Activated CD8-positive, alpha-beta T cell treated with anti-CD3 and anti-CD28 coated beads, Interleukin-2, amount 10 ng/mL, durations not matched to agents 7 days and 5 days (primary cell): ENCODE measurements at places on chromosomes 16 and 17.

DNA sequence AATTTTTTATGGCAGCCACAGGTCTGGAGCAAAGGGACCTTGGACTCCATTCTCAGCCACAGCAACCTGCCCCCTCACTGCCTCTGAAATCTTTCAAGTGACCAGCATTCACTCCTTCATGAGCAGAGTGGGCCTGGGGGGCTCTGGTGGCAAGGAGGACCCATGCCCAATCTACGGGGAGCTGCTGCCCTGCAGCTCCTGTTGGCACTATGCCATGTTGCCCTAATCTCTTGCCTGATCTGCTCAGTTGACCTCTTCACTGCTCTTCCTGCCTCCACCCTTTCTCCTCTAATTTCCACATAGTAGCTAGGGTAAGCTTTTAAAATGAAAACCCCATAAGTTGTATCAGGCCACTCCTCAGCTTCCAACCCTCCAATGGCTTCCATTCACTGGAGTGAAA lies 2.9 kb upstream of the PRKCB start:
- DNase-seq, result no peak

GRCh38 chr17:60554377-60554788 lies 28.3 kb upstream of the APPBP2 start:
- no peak for DNase-seq

GRCh38 chr17:57091186-57091618 lies 6.2 kb downstream of the AKAP1 start:
- no peak for DNase-seq

- DNase-seq, result peak; percentile 20
Measured at GRCh38 chr17:83053021-83053681, 26.3 kb upstream of the METRNL start.

- DNase-seq, result no peak
Measured at GRCh38 chr17:66584927-66585326, 250.0 kb upstream of the CACNG5 start.
